ENCODE measurements at places on chromosomes 4 and X.

- no peak for DNase-seq
Measured at GRCh38 chr4:137819964-137820383, 287.7 kb upstream of the PCDH18 start.

DNA sequence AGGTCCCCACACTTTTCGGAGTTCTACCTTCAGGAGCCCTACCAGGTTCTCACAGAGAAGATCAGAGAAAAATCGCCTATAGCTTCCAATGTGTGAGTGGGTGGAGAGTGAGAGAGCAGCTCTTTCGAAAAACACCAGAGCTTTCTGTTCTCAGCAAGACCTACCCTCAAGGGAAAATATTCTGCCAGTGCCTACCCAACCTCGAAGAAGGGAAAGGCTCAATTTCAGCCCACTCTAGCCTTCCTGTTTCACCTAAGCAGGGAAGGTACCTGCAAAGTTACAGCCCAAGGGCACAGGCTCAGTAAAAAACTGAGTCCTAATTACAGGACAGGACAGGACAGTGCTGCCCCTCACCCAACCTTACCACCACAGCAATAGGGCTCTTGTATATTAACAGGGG, 104.0 kb upstream of the WDR17 start:
- no peak for DNase-seq

DNA sequence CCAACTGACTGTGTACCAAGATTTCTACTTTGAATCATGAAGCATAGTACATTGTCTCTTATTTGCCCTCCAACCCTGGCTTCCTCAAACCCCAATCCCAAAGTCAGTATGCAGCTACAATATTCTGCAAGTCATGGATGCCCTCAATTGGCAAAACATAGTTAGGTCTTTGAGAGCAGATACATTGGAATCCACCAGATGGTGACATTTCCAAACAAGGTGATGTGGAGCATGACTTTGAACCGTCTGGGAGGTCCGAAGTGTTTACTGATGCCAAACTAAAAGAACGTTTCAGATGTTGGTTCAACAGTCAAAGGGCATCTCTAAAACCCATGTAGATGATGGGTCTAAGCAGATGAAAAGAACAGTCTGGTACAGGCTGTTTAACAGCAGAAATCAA, 43.7 kb upstream of the FRMD7 start:
- no peak for DNase-seq

DNA sequence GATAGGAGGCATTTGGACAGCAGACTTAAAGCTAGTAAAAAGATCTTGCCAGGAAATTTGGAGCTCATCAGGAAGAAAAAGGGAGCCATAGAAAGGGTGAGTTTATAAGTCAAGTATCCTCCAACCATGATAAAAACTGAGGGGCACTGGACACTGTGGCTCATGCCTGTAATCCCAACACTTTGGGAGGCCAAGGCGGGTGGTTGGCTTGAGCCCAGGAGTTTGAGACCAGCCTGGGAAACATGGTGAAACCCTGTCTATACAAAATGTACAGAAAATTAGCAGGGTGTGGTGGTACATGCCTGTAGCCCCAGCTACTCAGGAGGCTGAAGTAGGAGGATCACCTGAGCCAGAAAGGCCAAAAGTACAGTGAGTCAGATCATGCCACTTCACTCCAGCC, 48.7 kb downstream of the ANTXR2 start:
- DNase-seq: no peak

DNA sequence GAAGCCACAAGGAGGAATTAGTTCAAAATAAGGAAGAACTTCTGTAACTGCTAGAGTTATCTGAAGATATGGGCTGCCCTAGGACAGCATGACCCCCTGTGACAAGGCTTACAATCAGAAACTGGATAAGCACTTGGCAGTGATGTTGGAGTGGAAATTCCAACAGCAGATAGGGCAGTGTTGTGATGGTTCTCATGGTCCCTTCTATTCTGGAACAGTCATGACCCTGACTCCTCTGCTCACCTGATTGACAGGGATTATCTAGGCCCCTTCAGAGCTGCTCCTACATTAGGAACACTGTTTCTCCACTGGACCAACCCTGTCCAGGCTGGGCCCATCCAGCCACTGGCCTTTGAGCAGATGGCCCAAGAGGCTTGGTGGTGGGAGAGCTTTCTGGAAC, 17.9 kb downstream of the NALF2 start:
- DNase-seq: no peak

DNA sequence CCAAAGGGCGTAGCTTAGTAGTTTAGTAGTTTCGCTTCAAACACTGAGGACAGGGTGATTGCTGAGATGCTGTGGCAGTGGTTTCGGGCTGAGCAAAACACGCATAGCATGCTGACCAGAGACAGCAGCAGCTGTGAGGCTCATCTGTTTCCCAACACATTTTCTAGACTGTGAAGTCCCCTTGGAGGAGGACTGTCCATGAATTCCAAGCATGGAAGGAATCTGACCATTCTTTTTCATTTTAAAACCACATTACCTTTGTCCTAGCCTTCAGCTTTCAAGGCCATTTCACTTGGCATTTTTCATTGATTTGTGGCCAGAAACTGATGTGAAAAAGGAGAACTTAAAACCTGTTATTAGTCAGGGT, 240.9 kb downstream of the PALLD start:
- no peak for DNase-seq

GRCh38 chr4:173288296-173288695, 45.9 kb downstream of the HMGB2 start:
- peak; percentile 25 for DNase-seq

DNA sequence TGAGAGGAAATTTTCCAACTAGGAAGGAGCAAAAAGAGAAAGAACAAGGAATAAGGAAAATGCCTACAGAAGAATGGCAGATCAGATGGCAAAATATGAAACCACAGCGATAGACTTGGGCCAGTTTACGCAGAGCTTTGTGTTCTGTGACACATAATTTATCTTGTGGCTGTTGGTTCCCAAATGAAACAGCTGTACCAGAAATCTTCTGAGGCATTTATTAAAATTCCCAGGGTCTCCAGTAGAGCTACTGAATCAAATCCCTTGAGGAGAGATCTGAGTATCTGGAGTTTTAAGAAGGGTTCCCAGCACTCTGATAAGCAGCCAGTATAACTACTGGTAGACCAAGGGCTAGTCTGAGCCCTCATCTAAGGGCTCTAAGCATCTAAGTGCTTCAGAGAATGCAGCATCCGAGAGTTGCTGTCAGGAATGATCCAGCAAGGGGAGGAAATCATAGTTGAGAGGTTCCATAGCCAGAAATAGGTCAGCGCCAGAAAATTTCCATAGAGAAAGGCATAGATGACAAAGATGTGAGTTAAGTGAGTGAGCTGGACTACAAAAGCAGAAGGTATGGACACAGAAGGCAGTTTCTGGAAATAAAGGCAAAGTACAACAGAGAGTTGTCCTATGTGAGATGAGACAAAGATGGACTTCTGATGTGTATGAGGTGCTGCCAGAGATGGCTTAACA, 46.3 kb upstream of the FAM241A start:
- DNase-seq: no peak

DNA sequence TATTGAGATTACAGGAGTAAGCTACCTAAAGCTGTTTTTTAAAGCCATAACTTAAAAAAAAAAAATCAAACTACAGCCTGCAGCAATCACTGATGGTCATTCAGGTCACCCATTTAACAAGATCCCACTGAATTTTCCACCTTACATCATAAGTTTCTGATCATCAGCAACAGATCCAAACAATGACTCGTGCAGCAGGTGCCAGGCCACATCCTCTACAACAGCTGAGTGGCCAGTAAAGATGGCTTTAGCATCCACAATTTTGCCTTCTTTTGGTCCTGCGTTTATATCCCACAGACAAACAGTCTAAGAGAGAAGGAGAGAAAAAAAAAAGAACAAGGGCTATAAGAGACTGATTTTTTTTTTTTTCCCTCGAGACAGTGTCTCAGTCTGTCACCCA, 16.6 kb downstream of the RBBP7 start:
- no peak for DNase-seq

DNA sequence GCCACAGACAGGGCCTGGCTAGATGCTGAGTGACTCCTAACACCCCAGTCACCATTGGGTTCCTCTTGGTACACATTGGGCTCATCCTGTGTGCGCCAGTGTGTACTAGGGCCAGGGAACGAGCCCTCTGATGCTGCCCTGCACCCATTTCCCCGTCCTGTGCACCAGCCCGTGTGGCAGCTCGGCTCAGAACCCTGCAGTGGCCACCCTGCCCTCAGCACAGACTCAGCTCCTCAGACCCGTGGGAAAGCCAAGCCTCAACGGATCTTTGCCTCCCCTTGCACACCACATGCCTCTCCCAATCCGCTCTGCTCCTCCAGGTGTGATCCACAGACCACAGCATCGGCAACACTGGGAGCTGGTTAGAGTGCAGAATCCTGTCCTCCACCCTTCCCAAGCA, 38.6 kb downstream of the EVC start:
- DNase-seq: no peak

DNA sequence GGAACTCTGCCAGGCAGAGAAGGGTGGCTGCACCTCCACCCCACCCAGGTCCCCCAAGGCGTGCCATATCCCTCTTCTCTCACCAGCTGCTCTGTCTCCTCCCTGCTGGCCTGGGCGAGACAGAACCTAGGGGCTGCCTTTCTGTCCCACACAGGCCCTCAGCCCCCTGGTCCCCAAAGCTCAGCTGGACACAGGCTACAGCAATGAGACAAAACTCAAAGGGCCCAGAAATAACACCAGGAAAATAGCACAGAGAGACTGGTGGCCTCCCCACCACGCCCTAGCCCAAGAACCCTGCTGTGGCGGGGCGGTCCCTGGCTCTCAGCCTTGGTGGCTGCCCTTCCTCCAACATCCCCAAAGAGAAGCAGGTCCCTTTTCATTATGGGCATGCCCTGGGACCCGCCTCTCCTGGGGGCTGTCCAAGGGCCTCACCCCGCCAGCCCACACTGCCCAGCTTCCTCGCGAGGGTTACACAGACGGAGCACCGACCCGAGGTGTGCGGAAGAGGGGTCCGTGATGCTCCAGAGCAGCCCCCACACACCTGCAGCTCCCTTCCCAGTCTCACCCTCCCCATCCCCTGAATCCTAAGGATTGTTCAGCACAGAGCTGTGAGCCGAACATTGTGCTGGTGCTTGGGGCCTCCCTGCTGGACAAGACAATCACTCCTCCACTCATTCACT, 67.7 kb upstream of the HMX1 start:
- no peak for DNase-seq

DNA sequence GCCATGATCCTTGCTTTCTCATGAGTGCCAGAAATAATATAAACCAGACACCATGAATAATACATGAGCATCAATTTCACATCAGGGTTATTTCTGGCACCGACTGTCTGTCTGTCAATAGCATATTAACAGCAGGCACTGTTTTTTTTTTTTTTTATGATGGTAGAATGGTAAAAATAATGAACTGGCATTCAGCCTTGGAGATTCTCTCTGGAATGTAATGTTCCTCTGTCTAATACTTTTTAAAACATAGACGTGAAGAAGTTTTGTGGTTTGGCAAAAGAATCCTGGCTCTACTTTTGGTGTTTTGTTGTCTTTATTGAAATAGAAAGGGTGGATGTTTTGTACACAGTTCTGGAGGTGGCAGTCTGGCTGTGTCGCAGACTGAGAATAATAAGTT, 874.6 kb upstream of the PRKX start:
- DNase-seq: no peak

GRCh38 chr4:184461711-184462441, 12.5 kb downstream of the IRF2 start:
- no peak for DNase-seq

DNA sequence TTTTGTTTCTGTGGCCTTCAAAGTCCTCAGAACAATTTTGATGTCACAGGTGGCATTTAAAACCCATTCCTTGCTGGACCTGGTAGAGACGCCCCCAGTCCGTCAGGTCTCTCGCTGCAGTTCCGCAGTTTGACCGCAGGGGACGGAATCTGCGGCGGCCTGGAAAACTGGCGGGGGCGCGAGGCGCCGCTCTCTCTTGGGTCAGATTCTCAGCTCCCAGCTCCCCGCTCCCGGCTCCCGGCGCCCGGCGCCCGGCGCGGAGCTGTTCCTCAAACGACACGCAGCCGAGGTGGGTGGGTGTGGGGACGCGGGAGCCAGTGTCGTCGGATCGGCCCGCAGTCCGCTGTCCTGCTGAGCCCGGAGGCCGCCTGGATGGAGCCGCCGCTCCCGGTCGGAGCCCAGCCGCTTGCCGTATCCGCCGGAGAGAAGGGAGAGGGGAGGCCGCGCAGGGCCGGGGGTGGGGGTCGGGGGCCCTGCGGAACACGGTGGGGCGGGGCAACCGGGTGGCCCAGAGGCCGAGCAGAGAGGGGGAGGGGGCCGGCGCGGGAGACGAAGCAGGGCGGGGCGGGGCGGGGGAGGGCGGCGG, at the start of gene OCRL:
Gene OCRL, plus strand, starts transcription at position 192 of the 586 bp plus-strand sequence. Its CDS starts 181 bp downstream, at position 373.
- peak; percentile 25 for DNase-seq

GRCh38 chr4:95394752-95395306, 153.9 kb downstream of the UNC5C start:
- no peak for DNase-seq

DNA sequence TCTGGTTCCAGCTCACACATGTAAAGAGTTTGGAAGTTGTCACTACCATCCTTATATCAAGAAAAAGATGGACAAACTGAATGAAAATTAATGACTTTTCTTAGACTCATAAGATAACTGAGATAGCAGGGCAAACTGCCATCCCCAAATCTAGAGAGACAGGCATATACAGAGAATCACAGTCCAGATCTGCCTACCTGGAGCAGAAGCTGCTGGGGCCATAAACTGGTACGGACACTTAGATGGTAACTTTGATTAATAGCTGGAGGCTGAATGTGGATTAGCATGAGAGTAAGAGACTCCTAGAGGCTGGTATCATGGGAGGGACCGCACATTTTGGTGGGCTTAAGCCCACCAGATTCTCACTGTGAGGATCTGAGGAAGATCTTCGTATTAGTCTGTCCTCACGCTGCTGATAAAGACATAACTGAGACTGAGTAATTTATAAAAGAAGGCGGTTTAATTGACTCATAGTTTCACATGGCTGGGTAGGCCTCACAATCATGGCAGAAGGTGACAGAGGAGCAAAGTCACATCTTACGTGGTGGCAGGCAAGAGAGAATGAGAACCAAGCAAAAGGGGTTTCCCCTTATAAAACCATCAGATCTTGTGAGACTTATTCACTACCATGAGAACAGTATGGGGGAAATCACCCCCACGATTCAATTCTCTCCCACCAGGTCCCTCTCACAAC, 10.8 kb upstream of the POLA1 start:
- no peak for DNase-seq

DNA sequence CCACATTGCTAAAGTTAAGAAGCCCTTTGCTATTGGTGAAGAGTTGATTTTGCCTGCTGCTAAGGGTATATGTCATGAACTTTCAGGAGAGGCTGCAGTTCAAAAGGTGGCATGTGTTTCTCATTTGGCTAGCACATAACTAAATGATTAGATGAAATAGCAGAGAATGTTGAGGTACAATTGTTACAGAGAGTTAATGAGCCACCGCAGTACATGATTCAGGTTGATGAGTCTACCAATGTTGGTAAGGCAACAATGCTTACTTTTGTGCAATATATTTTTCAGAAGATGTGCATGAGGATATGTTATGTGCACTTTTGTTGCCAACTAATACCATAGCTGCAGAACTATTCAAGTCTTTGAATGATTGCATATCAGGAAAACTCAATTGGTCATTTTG, 21.1 kb upstream of the CXCL2 start:
- no peak for DNase-seq

- DNase-seq: no peak
Measured at GRCh38 chr4:111945014-111945413, 200.2 kb upstream of the FAM241A start.

GRCh38 chrX:85994228-85994627, 53.1 kb downstream of the CHM start:
- no peak for DNase-seq
